ENCODE measurements at places on chromosomes 2 and 18.
A peak's percentile ranks its signal among the peaks of the same experiment; 100 is the strongest.

GRCh38 chr2:191607096-191607495 lies 70.8 kb upstream of the NABP1 start:
- DNase-seq, result no peak

GRCh38 chr2:105194022-105194675 lies 47.4 kb upstream of the GPR45 start:
- DNase-seq, result no peak

- DNase-seq, result no peak
Measured at GRCh38 chr18:51069885-51070284, 39.9 kb downstream of the SMAD4 start.

DNA sequence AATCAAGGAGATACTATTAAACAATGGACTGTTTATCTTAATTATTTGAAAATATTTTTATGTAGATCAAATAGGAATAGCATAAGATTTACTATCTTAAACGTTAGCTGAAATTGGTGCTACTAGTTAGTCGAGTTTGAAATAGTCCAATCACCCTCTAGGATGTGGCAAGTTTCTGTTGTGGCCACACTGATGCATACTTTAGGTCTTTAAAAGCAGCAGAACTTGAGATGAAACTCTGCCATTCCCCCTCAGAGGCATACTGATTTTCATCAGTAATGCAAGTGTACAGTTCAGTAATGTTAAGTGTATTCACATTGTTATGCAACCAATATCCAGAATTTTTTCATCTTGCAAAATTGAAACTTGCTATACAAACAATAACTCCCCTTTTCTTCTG lies 151.8 kb downstream of the SLC4A10 start:
- no peak for DNase-seq

DNA sequence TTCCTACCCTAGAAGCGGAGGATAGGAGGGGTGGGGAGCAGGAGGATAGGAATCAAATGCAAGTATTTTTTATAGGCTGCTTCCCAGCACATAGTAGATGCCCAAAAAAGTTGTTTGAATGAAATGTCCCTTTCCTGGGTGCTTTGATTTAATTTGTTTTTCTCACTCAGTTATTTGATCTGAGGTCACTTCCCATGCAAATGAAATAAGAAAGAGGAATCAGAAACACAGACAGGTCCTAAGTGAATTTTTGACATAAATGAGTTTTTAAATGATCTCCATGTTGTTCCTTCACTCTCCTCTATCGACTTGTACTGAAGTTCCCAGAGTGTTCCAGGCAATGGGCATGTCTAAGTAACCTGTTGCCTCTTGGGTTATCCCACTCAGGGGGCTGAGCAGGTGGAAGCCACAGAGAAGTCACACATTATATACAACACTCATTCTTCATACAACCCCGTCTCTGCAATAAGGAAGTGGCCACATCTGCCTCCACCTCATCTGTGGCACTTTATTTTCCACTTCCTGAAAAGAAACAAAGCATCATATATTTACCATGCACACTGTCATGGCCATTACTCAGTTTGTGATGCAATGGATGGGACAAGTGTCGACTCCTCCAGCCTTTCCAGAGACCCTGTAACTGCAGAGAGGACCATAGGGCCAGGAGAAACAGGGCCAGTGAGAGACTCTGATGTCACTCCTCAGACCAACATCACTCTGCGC lies 81.9 kb upstream of the ZNF397 start:
- no peak for DNase-seq

DNA sequence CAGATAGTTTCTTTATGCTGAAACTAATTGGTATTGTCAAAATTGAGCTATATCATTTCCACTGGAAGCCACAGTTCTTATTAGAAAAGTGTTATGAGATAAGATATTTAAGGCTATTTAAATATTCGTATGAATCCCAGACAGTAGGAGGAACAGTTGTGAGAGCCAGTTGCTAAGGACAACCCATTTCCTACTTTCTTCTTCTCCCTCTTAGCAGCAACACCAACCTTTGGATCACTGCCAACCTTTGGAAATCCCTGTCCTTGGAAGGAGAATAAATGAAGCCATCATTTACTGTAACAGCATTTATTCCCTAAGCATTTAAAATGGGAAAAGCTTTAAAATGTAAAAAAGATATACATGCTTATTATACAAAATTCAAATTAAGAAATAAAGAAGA lies 85.8 kb downstream of the PLCL1 start:
- no peak for DNase-seq

GRCh38 chr2:113762377-113763118 lies 6.1 kb upstream of the SLC35F5 start:
- no peak for DNase-seq

- DNase-seq, result no peak
Measured at GRCh38 chr18:10580215-10580614, 54.4 kb downstream of the NAPG start.

- no peak for DNase-seq
Measured at GRCh38 chr2:235854276-235854675, 313.9 kb downstream of the GBX2 start.

DNA sequence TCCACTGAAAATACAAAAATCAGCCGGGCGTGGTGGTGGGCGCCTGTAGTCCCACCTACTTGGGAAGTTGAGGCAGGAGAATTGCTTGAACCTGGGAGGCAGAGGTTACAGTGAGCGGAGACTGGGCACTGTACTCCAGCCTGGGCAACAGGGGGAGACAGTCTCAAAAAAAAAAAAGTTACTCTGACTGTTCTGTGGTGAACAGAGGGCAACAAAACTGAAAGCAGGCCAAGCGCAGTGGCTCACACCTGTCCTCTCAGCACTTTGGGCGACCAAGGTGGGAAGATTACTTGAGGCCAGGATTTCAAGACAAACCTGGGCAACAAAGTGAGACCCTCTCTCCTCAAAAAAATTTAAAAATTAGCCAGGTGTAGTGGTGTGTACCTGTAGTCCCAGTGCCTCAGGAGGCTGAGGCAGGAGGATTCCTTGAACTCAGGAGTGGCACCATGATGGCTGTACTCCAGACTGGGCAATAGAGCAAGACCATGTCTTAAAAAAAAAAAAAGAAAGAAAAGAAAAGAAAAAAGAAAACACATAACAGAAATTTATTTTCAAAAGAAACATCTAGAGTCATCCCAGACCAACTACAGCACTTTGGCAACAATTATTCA lies 13.6 kb upstream of the RTN4 start:
- DNase-seq, result no peak

- no peak for DNase-seq
Measured at GRCh38 chr18:55322178-55322735, 265.7 kb downstream of the TCF4 start.

- no peak for DNase-seq
Measured at GRCh38 chr2:71884303-71885042, 263.2 kb downstream of the CYP26B1 start.

GRCh38 chr2:218985021-218985324 lies at the start of gene FEV:
Gene FEV (minus strand): TSS chr2:218985184. CDS start chr2:218985075, 109 bp downstream.
- no peak for DNase-seq

GRCh38 chr2:110745048-110745447 lies 12.7 kb downstream of the ACOXL start:
- no peak for DNase-seq

GRCh38 chr2:223979730-223980396 lies 22.6 kb downstream of the MRPL44 start:
- DNase-seq, result no peak

DNA sequence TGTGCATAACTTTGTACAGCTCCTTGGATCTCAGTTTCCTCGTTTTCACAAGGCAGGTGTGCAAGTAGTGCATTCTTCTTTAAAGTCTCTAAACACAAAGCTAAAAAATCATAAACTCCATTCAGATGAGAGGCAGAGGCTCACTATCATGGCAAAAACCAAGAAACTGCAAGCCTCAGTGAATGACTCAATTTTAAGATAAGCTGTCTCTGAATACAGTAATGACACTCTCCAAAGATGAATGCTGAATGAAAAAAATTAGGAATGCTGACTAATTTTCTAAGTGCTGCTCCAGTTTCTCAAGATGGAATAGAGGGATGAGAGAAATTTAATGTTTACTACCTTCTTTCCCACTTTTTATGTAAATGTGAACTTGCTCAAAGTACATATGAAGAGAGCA lies 17.2 kb downstream of the B4GALT6 start:
- DNase-seq, result no peak

DNA sequence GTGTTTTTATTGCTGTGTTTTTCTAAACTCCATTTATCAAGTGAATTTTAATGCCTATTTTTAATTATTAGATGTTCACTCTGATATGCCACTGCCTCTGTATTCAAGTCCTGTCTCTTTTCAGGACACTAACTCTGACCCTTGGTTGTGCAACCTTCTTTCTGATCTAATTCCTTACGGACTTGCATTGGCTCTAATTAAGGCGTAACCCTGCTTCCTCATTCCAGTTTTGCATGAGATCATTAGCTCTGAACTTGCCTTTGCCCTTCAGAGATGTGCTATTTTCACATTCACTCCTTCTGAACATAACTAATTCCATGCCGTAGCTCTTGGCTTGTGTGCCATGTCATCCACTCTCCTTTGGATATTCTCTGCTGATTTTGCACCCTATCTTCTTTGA lies 162.5 kb upstream of the TMEFF2 start:
- DNase-seq, result no peak

GRCh38 chr2:98460573-98461497 lies 16.2 kb downstream of the INPP4A start:
- peak; percentile 55 for DNase-seq

DNA sequence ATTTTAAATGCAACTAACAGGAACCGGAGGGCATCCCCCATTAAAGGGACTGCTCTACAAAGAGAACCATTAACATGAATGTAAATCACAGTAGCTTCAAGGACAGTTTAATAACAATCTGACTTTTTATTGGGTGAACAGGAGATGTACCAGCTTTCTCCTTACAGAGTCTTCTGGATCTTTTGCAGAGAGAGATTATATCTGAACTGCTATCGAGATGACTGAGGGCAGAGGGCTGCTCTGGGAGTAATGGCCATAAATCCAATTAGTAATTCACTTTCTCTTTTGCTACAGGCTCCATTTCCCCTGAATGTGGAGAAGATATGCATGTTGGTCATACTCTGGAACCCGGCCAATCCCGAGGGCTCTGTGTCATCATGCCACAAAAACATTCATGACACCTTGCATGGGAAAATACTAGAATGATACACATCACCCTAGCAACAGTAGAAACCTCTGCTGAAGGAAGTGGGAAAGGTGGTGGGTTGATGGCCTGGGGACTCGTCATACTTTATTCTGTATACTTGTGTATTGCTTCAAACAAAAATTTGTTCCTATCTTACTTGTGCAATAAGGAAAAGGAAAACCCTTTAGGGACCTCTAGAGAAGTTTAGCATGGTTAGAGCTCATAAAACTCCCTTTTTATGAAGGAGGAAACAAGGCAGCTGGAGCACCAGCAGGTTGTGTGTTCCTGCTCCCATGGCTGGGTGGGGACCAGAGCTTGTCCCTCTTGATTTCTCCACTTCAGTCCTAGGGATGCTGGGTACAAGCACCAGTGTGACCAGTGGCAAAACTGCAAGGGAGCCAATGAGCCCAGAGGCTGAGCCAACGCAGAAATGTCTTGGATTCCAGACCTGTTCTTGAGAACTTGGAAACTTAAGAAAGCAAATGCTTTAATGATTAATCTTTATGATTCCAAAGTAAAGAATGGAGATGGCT lies 26.0 kb downstream of the CTAGE1 start:
- no peak for DNase-seq

DNA sequence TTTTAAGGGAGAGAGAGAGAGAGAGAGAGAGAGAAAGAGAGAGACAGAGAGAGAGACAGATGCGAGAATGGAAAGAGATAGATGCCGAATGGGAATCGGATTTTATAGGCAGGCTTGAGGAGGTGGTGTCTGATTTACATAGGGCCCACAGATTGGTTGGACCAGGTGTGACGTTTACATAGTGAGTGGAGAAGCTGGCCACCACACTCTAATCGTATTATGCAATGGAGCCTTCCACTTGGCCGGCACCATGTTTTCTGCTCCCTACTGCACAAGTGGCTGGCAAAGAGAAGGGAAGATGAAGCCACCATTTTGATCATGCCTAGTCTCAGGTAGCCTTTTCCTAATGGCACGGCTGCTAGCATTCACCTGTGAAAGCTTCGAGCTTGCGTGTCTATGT lies 33.9 kb downstream of the CD8B2 start:
- DNase-seq, result no peak

DNA sequence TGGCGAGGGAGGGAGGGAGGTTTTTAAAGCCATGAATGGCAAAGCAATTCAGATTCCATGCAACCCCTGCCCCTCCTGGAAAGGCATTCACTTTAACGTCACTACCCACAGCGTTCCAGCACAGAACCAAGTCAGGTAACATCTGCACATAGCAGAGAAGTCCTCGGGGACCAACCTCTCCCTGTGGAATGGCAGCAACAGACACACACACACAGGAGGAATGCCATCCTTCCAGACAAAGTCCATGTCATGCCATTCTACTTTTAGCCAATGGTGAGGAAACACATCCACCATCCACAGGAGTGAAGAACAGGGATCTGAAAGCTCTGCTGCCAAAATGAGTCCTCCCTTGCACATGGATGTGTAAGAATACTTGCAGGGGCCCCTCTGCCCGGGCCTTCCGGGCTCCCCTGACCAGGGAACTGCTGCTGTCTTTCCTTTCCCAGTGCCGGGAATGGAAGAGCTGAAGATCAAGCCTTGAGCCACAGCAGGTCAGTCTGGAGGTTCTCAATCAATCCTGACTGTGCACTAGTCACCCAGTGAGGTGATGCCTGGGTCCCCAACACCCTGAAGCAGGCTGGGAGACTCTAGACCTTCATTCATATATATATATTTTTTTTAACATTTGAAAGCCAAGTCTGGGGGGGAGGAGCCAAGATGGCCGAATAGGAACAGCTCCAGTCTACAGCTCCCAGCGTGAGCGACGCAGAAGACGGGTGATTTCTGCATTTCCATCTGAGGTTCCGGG lies 63.7 kb downstream of the UXS1 start:
- DNase-seq, result no peak

GRCh38 chr2:23041443-23041842 lies 343.5 kb upstream of the KLHL29 start:
- DNase-seq, result no peak

DNA sequence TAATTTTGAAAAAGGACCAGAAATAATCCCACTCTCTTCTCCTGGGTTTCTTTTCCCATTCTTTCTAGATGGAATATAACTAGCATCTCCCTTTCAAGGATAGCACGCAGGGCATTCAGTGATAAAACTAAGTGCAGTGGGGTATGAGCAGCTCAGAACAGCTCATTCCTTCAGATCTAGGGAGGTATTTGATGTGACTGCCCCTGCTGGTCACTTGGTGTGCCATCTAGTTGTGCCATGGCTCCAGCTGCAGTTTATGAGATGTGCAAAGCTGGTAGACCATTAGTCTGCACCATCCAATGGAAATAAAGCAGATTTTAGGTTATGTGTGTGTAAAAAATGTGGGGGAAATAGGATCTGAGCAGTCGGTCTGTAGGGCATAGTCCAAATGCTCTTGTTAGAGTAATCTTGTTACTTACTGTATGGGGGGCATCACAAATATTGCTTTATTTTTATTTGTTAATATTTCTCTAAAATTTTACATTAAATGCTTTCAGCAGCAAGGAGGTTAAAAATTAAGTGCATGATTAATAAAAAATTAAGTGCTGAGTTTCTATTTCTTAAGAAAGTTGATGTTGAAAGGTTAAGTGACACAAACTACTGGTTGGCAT lies 38.9 kb downstream of the CTAGE1 start:
- DNase-seq, result no peak

GRCh38 chr2:1494257-1494656 lies 81.0 kb downstream of the TPO start:
- DNase-seq, result no peak
